ENCODE measurements at places on chromosomes 7 and 10.
A peak's percentile ranks its signal among the peaks of the same experiment; 100 is the strongest.

- no peak for DNase-seq
Measured at GRCh38 chr10:22752272-22752889, 38.0 kb upstream of the PIP4K2A start.

DNA sequence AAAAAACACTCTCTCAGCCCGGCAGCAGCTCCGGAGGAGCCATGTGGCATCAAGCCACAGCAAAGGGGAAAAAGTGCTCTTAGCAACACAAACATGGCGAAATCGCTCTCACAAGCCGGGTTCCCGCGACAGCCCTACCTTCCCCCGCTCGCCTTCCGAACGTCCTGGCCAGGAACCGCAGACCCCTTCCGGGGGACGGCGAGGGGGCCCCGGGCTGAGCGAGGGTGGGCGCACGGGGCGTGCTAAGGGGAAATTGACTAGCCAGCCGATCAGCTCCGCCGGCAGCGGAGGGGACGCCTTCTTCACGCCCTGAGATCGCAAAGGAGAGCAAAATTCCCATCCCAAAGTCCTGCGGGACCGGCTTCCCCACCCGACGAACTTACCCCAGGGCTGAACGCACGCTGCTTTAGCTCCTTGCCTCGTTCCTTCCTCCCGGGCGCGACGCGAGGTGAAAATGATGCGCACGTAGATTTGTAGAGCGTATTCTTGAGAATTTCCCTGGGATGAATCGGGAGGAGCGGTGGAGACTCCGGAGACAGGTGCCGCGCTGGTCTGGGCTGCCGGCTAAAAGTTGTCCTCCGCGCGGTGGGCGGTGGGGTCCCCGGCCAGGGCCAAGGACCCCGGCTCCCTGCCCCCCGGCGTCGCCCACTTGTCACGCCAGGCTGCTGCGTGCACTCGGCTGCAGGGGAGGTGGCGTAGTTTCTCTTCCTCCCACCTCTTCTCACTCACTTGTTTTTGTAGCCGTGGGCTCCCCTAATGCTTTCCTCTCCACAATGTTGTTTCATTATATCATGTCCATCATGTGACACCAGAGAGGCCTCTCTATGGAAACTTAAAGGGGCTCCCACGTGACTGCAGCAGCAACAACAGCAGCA is 220.1 kb upstream of the MKLN1 start:
- DNase-seq, result peak; percentile 88

DNA sequence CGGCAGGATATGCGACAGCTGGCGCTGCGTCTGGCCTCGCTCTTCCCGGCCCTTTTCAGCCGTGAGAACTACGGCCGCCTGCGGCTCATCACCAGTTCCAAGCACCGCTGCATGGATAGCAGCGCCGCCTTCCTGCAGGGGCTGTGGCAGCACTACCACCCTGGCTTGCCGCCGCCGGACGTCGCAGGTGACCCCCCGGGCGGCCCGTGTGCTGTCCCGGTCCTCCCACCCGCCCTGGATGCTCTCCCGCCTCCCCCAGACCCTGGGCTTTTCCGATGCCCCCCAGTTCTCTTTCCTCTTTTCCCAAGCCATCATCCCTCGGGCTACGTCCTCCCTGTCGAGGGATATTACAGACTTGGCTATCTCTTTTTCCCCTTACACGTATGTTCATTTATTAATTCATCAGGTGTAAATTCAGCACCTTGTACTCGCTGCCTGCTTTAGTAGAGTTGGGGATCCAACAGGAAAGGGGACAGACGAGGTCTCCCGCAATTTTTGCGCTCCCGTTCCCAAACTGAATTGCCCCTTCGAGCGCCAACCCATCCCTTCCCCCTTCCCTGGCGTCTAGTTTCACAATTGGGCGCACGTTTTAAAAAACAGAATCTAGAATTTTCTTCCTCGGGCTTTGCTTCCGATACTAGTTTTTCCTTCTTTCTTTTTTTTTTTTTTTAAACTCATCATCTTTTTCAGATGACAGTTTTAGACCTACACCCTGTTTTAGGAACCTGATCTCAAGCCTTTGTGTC is 846 bp downstream of the MINPP1 start:
- peak; percentile 72 for DNase-seq

DNA sequence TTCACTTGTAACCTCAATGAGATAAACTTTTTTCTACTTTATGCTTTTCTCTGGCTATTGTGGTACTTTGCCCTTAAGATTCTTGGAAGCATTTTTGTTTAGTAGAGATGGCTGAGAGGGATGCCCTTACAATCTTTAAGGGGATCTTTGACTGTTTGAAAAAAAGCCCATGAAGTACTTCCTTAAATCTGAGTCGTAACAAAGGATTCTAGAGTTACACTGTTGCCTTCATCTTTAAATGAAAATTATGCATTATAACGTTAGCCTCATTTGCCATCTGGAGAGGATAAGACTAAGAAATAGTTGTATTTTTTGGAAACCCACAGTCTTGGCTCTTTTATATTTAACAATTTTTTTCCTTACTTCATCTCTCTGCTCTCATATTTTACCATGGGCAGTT is 37.8 kb upstream of the FZD1 start:
- DNase-seq, result no peak

- no peak for DNase-seq
Measured at GRCh38 chr7:7705318-7705717, 13.1 kb downstream of the RPA3 start.

DNA sequence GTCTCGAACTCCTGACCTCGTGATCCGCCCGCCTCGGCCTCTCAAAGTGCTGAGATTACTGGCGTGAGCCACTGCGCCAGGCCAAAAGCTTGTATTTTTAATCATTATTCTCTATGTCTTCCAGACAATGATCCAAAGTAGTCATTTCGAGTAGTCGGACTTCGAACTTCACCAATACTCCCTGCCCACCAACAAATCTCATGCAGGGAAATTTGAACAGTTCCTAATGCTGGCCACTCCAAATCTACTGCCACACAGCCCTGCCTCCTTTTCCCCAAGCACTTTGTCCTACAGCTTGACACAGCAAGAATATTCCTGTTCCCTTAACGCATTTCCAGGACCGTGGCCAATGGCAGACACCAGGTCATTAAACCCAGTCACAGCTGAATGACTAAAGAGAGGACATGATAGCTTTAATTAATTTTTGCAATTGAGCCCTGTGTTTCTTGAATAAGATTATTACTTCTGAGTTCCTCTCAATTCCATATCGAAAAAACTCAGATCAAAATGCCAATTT is 142.3 kb upstream of the NRP1 start:
- no peak for DNase-seq

GRCh38 chr7:148041156-148041555 is 549.4 kb upstream of the C7orf33 start:
- DNase-seq, result no peak

GRCh38 chr10:119737039-119737663 is 11.3 kb downstream of the INPP5F start:
- DNase-seq, result no peak

DNA sequence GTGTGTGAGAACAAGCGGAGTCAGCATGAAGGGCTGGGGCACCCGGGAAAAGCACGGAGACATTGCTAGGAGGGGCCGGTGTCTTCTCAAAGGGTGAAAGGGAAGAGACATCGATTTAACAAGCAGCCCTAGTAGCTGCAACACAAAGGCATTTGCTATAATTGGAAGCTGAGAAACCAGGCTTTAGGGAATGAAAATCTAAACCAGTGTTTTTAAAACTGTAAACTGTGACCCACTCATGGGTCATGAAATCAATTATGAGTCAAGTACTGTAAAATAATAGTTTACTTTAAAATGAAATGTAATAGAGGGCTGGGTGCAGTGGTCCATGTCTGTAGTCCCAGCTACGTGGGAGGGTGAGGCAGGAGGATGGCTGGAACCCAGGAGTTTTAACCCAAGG is 128.7 kb upstream of the RHEB start:
- no peak for DNase-seq

DNA sequence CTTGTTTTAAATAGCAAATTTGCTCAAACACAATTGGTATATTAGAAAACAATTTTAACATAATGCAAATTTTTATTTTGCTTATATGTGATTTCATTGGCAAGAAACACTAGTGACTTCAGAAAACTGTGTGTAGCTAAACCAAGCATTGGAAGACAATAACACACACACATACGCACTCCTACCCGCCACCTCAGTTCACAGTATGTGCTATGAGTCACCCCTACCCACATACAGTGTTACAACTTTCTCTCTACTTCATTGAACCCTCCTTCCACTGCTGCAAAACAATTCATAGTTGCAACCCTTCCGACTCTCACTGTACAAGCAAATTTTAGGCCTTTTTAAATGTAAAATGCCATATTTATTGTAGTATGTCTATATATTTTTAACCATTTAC is 119.9 kb upstream of the THSD7A start:
- DNase-seq, result no peak

GRCh38 chr7:142602183-142602582 is 147.1 kb upstream of the PRSS1 start:
- DNase-seq, result no peak

DNA sequence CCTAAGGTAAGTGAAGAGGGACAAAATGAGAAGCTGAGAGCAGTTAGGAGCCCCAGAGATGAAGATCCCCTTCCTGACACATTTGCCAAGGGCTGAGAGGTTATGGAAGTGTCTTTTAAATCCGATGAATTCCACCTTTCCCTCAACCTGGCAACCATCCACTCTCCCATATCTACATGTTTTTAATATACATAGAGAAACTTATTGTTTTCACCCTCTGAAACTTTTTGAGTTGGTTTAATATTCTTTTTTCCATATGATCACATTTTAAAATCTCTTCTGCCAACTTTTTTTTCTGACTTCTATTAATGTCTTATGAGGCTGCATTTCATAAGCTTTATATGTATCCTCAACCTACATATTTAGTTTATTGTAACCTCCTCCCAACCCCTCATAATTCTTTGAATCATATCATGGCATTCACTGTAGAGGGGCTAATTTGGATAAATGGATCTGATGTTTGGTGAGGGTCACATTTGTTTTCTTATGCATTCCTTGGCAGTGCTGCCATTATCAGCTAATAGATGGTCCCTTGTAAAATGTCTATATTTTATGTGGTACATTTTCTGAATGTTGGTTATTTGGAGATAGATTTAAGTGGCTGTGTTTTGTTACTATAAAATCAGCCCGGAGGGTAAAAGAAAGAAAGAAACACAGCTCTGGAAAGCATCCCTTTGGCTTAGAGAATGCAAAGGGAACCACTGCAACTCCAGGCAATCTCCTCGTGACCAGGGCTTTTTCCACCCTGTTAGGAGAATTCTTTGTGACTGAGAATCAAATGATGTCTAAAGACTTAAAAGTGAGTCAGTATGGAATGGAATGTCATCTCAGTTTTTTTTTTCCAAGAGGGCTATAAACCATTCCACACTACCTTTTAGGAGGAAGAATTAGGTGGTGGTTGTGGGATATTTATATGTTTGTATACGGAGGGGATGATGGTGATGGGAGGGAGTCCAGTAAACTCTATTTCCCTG is 334.4 kb downstream of the SUGCT start:
- no peak for DNase-seq

DNA sequence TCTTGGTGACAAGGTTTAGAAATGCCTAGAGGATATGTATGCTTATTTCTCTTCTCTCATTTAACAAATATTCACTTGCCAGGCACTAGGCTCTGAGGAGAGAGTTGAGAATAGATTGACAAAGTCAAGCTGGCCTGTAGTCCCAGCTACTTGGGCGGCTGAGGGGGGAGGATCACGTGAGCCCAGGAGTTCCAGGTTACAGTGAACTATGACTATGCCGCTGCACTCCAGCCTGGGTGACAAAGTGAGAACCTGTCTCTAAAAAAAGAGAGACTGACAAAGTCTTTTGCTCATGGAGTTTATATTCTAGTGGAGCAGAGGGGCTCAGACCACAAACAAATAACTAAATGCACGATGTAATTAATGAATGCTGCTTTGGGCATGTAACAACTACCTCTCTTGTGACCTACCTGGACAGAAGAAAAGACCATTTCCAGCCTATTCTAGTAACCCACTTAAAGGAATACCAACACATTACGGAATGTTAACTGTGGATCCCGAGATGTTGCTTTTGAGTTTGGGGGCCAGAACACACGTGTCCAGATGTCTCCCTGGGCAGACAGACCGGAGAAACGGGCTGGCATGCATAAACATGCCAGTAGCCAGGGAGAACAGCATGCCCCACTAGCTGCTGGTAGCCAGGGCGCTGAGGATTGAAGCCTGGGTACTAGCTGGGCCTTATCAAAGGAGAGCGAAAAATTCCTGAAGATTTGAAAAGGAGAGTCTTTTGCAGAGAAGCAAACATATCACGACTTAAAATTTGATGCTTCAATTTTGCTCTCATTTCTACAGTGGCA is 2.6 kb upstream of the BMPR1A start:
- DNase-seq, result no peak

DNA sequence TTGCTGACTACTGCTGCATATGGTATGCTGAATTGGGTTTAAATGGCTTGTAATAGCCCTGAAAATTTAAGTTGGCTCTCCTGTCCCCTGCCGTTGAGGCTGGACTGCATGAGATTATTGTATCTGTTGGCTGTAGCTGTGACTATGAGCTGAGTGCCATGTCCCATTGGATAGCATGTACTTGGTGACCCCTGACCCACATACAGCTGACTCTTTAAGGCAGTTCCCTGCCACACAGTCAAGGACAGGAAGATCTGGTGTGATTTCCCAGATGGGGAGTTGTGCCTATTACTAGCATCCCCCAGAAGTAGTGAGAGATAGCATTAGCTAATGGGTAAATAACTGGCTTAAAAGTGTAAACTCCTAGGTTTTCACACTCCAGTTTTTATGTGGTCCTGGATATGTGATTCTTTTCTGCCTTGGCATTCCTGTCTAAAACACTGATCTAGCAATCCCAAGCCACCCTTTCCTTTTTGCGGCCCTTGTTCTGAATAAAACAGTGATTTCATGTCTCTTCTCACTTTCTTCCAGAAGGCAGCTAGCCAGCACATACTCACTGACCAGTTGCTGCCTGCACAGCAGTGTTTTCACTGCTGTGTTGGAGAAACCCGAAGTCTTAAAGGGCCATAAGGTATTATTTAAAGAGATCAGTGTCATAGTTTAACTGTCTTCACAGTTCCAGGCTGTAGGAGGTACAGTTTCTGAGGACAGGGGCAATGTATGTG is 35.9 kb downstream of the LRRC4 start:
- no peak for DNase-seq

- no peak for DNase-seq
Measured at GRCh38 chr10:20288060-20288459, 471.8 kb downstream of the PLXDC2 start.

- no peak for DNase-seq
Measured at GRCh38 chr10:77533146-77533886, 104.3 kb downstream of the KCNMA1 start.

DNA sequence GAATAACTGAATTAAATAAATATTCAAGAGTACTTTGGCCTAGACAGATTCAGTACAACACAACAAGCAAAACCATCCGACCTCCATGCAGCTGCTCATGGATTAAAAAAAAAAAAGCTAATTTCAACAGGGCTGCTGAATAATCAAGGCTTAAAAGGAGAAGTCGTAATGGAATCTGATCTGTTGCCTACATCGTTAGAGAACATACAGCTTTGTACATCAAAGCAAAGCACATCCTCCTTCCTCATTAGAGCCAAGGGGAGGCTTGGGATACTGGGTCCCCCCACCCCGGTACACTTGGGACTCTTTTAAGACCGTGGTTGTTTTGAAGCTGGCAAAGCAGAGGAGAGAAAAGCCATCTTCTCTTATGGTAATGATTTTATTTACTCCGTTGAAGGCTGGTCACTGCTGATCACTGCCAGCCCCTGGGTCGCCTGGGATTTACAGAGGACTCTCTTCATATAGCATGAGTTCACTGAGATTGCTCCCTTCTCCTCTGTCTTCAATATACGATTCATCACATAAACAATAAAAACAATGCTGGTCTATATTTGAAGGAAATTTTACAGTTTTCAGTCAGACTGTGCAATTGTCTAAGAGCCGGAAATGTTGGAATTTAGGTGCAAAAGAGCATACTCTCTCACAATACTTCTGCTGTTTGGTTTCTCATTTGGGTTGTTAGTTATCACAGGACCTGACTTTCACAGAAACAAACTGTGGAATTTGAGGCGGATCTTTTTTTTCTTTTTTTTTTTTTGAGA is 148.8 kb downstream of the FAM107B start:
- no peak for DNase-seq
